Activated T-helper 1 cell treated with anti-CD3 and anti-CD28 coated beads, Interleukin-2, amount 50 U/mL, for 16 hours (primary cell): ENCODE measurements at places on chromosomes 5 and 9.

DNA sequence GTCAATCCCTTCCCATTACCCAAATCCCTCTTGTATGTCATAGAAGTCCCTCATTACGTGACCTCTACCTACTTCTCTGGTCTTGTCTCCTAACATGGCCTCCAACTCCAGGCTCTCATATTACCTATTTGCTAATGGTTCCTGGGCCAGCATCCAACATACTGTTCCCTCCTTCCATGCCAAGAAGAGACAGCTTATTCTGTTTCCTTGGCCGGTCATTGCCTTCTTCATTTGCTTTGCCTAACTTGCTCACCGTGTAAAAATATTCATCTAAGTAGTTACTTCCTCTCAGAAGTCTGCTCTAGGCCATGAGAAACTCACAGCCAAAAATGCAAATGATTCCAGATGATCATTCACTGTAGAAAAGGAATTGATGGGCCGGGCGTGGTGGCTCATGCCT, 8.9 kb upstream of the IL6ST start:
- DNase-seq: no peak

GRCh38 chr5:73111536-73111935, 8.8 kb upstream of the TMEM171 start:
- no peak for DNase-seq

DNA sequence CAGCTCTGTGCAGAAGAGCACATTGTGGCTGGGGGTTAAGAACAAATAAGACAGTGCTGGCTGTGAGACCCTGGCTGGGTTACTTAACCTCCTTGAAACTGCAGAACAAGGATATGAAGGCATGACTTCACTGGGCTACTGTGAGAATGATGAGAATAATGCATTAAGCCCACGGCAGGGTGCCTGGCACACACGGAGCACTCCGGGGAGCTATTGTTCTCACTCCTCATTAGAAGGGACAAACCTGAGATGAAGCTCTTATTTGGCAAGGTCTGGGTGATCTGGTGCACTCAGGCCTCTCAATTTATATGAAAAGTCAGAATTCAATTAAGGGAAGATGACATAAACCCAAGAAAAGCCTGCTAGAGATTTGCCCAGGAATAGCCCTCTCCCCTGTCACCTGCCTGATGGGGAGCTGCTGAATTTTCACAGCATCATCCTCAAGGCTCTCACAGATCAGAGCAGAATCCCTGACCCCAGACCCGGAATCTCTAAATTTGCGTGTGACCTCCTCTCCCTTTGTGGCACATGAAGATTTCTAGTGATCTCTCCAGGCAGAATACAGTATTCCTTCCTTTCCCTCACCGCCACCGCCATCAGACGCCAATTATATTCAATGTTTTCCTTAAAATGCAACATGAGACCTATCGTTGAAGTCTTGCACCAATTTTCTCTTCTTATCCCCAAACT, 102.1 kb downstream of the COL23A1 start:
- no peak for DNase-seq

- DNase-seq: no peak
Observed at GRCh38 chr9:7601739-7602138, 197.8 kb downstream of the DMAC1 start.

GRCh38 chr9:86763791-86764190, 183.5 kb downstream of the GAS1 start:
- no peak for DNase-seq

DNA sequence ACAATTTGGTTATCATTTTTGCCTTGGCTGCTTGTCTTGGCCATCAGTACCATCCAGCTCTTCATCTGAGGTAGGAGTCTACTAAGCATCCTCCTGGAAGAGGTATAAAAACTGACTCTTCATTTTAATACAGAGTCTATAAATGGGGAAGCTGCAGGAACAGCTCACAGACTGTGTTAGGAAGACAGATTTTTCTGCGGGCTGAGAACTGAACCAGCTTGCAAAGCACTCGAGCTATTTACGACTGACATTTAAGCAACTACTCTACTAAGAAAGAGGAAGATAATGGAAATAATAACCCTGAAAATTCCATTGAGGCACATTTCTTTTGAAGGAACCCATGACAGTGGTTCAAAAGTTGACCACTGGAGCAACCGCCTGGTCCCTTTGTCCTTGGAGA, 314.5 kb upstream of the RFX3 start:
- no peak for DNase-seq

- DNase-seq: no peak
Observed at GRCh38 chr9:125659954-125660353, 47.1 kb downstream of the MAPKAP1 start.

GRCh38 chr5:53008751-53009150, 19.6 kb downstream of the ITGA2 start:
- no peak for DNase-seq

DNA sequence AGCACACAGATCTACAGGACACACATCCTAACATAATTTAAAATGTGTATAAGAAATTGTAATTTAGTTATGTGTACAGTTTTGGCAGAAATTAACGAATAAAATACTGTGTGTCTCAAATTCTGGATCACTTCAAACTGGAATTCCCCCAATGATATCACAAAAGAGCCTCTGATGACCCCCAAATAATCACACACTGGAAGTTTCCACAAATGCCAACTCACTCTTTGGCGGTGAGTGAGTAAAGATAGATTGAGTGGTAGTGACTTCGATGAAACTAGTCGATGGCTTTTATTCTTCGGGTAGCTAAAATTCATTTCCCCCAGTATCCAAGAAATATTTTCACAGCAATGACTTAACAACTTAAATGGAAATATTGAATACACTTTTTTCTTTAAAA, 2.2 kb downstream of the ZNF366 start:
- no peak for DNase-seq

GRCh38 chr5:38782180-38782835, 63.5 kb upstream of the OSMR start:
- no peak for DNase-seq

- no peak for DNase-seq
Observed at GRCh38 chr5:62413711-62414110, 1.1 kb downstream of the IPO11 start.
